Globus pallidus (tissue), 1 donor: ENCODE measurements at places on chromosomes 12 and 14.
A peak's percentile ranks its signal among the peaks of the same experiment; 100 is the strongest.

GRCh38 chr14:61678975-61679374 lies 16.3 kb upstream of the HIF1A start:
- no peak for DNase-seq

- DNase-seq, result no peak
These were observed 5.5 kb upstream of the HOXC9 start for GRCh38 chr12:53994264-53995001.

DNA sequence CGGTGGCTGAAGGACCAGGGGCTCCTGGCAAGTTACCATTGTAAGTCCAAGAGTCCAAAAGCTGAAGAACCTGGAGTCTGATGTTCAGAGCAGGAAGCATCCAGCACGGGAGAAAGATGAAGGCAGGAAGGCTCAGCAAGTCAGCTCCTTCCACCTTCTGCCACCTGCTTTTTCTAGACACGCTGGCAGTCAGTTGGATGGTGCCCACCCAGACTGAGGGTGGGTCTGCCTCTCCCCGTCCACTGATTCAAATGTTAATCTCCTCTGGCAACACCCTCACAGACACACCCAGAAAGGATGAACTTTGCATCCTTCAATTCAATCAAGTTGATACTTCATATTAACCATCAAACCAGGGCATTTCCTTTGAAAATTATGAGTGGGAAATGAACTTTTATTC lies 1272.4 kb upstream of the TMEM132C start:
- no peak for DNase-seq

DNA sequence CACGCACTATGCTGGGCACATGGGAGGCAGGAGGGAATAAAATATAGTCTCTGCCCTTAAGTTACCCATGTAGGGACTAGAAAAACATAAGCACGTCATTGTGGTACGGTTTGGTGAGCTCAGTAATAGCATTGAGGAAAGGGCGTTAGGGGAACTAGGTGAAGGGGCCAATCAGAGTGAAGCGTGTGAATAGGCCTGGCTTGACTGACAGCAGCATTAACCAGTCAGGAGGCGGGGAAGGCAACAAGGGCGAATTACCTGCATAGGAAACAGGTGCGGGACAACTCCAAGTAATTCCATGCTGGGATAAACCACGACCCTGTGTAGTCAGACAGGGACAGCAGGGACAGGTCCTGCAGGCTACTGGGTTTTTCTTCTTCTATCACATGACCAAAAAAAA lies 107.7 kb downstream of the UNC79 start:
- DNase-seq, result no peak

- no peak for DNase-seq
These were observed 737.6 kb downstream of the SLC16A7 start for GRCh38 chr12:60333461-60333860.

DNA sequence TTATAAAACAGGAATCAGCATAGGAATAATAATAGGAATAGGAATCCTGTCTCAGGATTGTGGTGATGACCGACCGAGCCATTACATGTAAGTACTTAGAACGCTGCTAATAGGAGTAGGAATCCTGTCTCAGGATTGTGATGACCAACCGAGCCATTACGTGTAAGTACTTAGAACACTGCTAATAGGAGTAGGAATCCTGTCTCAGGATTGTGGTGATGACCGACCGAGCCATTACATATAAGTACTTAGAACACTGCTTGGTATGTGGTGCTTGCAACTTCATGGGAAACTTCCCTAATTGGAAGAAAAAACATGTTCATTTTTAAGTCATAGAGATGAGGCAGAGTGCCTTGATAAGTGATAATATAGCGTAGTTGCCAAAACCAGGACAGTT lies 30.0 kb downstream of the ELK3 start:
- DNase-seq, result no peak

DNA sequence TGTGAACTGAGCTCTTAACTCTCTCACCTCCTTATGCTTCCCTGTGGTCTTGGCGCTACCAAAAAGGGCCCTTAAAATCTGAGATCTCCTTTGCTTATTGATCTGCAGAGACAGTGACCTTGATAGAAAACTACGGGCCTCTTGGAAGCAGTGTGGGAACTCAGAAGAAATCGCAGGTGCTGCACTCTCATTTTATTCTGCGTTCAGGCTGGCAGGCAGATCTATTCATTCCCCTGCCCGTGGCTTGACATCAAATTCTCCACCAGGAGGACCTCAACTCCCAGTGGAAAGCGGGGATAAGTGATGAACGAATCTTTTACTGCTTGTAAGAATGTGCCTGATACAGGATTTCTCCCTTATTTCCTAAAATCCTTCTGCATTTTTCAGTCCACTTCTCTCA lies 143.2 kb upstream of the SEL1L start:
- no peak for DNase-seq

DNA sequence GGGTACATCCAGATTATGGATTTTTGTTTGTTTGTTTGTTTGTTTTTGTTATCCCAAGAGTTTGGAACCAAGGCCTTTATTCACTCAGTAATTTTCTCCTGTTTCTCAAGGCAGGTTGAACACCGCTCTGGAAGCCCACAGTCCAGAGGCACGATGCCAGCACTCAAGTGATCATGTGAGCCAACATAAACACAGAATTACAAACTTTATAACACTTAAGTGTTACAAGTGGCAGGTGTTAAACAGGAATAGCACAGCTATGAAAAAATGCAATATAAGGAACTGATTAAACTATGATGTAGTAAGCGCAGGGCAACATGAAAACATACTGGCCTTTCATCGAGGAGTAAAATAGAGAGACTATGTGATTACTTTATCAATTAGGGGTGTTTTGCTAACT lies 1885.8 kb upstream of the SEL1L start:
- DNase-seq, result no peak

DNA sequence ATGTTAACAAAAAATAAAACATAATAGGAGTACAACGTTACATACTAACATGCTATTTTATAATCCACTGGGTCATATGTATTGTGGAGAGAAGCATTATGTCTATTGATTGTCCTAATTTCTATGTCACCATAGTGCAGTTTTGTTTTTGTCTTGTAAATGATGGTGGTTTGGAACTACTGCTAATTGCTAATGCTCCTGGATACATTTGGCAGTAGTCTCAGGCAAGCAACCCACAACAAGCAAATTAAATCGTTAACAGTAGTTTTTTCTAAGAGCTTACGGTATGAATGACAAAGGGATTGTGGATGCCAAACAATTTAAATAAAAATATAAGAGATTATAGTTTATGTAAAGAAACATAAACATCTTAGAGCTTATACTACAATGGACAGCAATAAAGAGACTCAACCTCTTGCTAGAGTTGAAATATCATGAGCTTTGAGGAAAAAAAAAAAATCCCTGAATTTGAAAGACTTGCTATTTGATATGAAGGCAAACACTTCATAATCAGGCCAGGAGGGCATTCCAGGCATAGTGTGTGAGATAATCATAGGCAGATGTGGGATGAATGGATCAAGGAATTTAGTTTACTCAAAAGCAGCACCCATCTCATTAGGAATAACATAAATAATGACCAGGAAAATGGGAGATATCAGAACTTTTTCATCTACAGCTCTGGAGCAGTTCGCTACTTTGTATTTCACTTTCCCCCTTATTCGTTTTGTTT lies 181.3 kb downstream of the CCDC59 start:
- no peak for DNase-seq

- no peak for DNase-seq
These were observed 22.1 kb upstream of the LGMN start for GRCh38 chr14:92770484-92770883.

- DNase-seq, result no peak
These were observed 74.3 kb upstream of the C14orf132 start for GRCh38 chr14:95964901-95965300.

- no peak for DNase-seq
These were observed 24.3 kb downstream of the MOAP1 start for GRCh38 chr14:93160353-93160801.

DNA sequence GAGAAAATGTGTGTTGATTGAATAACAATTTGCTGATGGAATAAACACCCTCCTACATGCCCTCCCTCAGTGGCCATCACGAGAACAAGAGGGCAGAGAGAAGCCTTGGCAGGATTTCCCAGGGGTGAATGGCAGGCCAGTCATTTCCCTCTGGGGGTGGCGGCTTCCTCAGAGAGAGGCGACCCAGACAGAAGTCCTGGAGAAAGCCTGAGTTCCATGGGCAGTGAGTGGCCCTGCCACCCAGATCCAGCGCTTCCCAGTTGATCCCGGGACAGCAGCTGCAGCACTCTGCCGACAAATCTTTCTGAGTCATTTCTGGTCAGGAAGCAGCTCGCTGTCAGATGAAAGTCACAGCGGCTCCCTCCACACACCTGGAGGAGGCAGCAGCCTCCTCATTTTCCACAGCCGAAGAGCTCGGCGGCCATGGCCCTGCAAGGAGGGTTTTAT lies 123.0 kb downstream of the SCARB1 start:
- DNase-seq, result peak; percentile 81

GRCh38 chr12:132610866-132611602 lies 652 bp upstream of the LRCOL1 start:
- DNase-seq, result no peak
